ENCODE measurements at places on chromosomes 3 and 15.

- peak; percentile 57 for DNase-seq
Observed at GRCh38 chr3:32467333-32468070, 35.1 kb downstream of the CMTM6 start.

- DNase-seq, result no peak
Observed at GRCh38 chr15:52010633-52011595, 8.1 kb upstream of the MAPK6 start.

DNA sequence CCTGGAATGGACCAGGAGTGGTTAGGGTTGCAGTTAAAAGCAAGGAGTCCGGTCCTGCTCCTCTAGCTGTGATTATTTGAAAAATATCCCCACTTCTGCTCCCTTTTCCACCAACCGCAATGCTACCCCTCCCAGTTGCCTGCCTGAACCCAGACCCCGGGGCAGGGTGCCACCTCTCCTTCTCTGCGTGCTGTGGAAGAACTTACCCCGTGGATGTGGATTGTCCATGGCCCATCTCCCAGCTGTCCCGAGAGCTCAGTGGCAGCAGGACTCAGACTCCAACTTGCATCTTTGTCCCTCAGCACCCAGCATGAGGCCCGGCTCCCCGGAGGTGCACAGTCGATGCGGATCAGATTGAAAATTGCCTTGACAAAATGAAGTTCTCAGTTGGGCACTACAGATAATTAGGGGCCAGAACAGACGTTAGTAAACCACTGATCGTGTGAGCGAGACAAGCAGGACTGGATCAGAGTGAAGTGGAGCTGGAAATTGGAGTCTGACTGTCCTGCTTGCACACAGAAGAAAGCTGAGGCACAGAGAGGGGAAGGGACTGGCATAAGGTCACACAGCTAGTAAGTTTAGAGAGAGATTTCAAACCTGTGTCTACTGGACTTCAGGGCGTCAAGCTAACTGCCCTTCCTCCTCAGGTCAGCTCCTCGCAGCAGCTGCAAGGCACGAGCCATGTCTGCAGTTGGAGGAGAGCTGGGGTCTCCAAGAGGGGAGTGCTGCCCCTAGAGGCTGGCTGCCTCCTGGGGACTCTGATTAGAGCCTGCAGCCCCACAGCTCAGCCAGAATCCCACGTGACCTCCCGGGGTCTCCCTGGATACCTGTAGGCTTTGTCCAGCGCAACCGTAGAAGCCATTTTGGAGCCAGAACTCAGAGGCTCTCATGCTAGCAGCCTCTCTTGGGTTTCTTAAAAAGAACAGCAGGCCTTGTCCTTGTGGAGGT, 14.7 kb downstream of the SLC6A1 start:
- DNase-seq, result peak; percentile 37

- DNase-seq, result no peak
Observed at GRCh38 chr3:3227640-3228039, 48.1 kb upstream of the CRBN start.

DNA sequence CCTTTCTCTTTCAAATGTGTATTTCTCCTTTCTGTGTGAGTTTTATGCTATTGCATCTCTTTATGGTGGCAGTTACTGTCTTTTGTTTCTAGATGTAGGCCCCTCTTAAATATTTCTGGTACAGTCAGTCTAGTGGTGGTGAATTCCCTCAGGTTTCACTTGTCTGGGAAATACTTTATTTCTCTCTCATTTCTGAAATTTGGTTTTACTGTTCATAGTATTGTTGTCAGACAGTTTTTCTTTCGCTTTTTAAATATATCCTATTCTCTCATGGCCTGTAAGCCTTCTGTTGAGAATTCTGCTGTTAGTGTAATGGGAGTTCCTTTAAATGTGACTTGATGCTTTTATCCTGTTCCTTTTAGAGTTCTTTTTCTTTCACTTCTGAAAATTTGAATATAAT, 874.0 kb downstream of the PLOD2 start:
- DNase-seq, result no peak

GRCh38 chr3:49747792-49748480, 24.2 kb upstream of the GMPPB start:
- no peak for DNase-seq

GRCh38 chr15:69075440-69075839, 60.9 kb downstream of the NOX5 start:
- DNase-seq, result no peak

DNA sequence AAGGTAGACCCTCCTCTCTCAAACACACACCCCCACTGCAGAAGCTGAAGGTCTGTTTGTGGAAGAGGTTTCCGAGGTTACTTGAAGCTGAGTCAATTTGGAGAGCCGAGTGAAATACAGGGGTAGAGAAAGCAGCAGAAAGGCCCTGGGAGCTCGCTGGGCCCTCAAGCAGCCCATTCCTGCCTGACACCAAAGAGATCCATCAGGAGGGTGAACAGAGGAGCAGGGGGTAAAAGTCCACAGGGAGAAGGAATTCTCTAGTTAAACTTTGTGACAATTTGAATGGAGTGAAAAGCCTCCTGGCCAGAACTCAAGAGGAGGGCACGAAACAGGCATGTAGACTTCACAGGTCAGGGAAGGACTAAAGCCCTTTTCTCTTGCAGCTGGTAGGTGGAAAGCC, 13.6 kb upstream of the SLC27A2 start:
- DNase-seq, result no peak

GRCh38 chr15:36605604-36606263, 26.3 kb downstream of the CDIN1 start:
- DNase-seq, result no peak

- DNase-seq, result no peak
Observed at GRCh38 chr3:20325563-20325962, 139.6 kb upstream of the SGO1 start.

DNA sequence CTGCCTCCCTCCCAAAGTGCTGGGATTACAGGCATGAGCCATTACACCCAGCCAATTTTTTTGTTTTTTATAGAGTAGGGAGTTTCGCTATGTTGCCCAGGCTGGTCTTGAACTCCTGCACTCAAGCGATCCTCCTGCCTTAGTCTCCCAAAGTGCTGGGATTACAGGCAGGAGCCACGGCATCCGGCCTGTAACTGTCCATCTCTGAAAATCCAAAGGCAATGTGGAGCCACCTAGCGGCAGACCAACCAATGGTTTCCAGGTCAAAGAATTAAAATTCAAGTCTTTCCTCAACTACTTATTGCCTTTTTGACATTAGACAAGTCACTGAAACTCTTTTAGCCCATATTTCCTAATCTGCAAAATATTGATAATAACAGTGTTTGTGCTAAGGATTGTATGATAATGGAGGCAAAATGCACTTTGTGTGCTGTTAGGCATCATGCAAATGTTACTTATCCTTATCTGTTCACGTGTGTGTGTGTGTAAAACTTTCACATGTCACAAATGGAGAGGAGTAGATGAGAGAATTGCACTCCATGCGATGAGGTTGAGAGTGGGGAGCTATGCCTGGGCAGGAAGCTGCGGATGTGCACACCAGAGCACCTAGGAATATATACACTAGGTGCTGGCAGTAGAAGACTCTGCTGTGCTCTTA, 48.7 kb downstream of the COL8A1 start:
- DNase-seq, result peak; percentile 47

GRCh38 chr3:149992416-149993058, 21.8 kb upstream of the PFN2 start:
- DNase-seq, result no peak

- DNase-seq, result no peak
Observed at GRCh38 chr3:146550743-146551510, 6.5 kb upstream of the PLSCR1 start.

DNA sequence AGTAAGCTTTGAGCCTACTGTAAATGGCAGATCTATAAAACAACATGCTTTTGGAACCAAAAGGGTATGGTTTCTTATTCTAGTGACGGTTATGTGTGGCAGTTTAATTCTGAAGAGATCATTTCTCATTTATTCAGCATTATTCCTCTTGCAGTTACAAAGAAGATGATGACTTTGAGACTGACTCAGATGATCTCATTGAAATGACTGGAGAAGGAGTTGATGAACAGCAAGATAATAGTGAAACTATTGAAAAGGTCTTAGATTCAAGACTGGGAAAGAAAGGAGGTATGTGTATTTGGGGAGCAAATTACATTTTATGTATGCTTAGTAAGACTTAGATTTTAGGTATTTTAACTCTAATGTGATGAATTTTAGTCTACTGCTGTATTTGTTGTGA, 41.5 kb downstream of the CHD2 start:
- no peak for DNase-seq

DNA sequence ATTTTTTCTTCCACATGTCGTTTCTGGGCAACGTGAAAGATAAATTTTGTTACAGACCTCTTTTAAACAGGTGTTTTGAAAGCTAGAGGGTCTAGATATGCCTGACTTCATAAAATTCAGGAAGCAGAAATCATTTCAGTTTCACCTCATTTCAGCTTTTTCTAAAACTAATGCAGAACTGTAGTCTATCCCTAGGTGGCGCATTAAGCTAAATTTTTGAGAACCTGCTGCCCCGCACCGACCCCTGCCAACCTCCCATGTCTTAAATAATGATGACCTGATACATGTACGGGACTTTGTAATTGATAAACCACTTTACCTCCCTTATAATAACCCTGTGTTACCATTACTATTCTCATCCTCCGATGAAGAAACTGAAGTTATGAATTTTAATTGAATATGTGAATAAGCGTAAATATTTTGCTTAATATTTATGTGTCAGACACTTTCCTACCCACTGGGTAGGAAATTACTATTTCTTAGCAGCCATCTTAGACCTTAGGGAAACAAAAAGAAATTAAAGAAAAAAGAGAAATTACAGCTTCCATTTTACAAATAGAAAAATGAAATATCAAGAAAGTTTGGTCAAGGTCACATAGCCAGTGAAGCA, 78.7 kb upstream of the GCNT3 start:
- DNase-seq, result no peak

- DNase-seq, result no peak
Observed at GRCh38 chr3:125050488-125051090, 5.2 kb downstream of the HEG1 start.

DNA sequence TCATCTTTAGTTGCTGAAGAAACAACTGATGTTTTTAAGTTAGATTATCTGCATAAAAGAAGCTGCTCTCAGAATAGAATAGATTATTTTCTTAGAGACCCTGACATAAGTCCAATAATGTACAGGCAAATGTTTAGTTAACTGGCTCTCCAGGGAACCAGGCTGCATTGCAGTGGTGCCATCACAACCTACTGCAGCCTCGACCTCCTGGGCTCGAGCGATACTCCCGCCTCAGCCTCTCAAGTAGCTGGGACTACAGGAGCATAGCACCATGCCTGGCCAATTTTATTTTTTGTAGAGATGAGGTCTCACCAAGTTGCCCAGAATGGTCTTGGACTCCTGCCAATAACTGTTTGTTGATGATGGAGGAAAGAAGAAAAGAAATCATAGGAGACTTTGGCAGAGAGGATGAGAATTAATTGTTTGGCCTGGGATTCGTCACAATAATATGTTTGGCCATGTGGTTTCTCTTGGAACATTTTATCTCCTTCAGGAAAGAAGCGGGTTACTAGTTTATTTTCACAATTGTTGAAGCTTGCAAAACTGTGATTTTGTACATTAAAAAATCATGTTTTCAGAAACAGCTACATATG, 429.2 kb downstream of the CADM2 start:
- no peak for DNase-seq

DNA sequence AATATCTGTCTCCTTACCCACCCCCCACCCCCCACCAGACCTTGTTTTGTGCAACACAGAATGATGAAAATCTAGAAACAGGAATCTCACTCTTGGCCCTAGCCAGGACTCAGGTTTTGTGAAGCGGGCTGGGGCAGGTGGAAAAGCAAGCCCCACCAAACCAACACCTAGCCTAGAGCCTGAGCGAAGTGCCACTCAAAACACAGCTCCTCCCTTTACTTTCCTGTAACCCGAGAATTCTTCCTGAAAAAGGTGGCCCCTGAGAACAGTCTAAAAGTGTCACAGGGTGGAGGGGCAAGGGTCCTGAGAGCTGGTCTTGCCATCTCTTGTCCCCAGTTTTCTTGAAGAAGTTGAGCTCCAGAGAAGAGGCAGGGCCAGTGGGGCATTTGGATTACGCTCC, 17.4 kb upstream of the RPUSD3 start:
- no peak for DNase-seq

- DNase-seq, result no peak
Observed at GRCh38 chr15:101724675-101725005, 367 bp upstream of the TARS3 start.

GRCh38 chr3:4532535-4533112, 39.5 kb downstream of the ITPR1 start:
- no peak for DNase-seq

DNA sequence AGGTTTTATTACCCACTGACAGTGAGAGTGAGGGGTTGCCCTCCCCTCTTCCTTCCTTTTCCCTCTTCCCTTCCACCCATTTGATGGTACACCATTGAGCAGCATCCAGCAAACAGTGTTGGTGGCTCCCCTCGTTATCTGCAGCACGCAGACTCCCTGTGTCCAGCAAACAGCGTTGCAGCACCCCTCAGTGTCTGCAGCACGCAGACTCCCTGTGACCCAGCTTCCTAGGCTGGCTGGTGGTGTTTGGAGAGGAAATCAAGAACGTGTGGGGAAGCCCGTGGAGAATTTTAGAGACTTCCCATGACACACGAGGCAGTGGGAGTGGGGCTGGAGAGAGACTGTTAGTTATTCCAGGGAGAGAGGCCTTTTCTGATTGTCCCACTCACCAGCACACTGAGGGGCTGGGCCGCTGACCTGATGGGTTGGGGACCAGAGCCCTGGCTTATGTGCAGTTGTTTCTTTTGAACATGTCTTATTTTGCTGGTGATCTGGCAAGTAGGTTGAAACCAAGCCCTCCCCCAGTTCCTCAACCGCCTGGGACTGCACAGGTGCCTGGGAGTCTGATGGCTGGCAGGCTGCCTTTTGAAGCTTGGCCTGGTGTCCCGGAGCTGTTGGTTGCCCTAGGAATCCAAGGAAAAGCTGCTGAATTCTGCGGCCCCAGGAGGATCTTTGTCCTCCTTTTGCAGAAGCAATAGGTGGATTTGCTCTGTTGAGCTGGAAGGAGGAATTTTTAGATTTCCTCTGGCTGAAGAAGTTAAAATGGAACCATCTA, 19.0 kb downstream of the APBA2 start:
- DNase-seq, result no peak

DNA sequence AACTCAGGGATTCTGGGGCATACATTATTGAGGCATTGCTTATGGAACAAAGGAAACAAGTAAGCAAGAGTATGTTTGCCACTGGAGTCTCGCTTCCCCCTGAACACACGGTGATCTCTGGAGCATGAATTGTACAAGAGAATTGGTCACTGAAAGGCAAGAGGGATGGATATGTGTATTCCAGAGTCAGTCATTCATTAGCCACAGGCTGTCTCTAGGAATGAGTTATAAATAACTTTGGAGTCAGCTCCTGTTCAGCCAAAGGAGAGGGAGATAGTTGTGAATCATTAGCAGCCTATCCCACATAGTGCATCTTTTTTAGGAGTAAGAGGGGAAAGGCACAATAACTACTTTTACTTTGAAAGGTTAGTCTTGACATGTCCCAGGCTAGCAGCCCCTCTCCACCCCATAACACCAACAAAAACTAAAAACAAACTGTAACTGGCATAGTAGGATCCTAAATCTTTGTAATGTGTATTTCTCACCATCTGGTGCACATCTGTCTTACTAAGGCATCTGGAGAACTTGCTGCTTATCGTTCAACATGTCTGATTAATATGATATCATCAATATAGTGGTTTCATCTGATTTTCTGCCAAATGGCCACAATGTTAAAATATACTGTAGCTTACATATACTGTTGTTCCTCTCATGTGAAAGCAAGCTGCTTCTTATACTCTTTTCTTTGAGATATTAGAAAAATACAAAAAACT, 462.2 kb downstream of the GRM7 start:
- no peak for DNase-seq

All from iPS DF 6.9 (cell line).